ENCODE measurements at places on chromosomes 2 and 18. TPM values are rescaled to one million over a fixed set of nuclear protein-coding genes. Genes with fewer than 3 reads are reported as not detected.

DNA sequence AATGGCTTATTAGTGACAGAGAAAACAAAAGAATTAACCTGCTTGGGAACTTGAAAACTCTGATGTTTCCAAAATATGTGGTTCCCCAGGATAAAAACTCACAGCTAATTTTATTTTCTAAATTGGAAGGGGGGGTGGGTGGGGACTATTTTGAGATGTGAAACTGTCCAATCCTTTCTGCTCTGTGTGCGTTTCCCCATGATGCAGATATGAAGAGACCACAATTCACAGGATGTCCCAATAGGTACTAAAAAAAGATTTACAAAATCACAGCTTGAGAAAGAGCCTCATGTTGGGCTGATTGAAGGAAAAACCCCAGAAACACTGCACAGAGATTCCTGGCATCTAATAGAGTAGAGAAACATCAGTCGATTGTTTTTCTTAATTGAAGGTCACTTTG lies 273.2 kb downstream of the ARHGAP15 start:
- H3K27me3 ChIP-seq = no peaks in the 10 kb centered on the region
- H3K36me3 ChIP-seq = no peaks in the 10 kb centered on the region
- no peaks in the 10 kb centered on the region for H3K4me1 ChIP-seq
- no peak for DNase-seq

GRCh38 chr2:68564426-68564825 lies 79.0 kb upstream of the PROKR1 start:
- H3K4me3 ChIP-seq = no peak overlapping the region
- no peaks in the 10 kb centered on the region for H3K27me3 ChIP-seq
- H3K4me1 ChIP-seq = no peaks in the 10 kb centered on the region
- H3K27ac ChIP-seq = no peak overlapping the region
- H3K36me3 ChIP-seq = no peaks in the 10 kb centered on the region

DNA sequence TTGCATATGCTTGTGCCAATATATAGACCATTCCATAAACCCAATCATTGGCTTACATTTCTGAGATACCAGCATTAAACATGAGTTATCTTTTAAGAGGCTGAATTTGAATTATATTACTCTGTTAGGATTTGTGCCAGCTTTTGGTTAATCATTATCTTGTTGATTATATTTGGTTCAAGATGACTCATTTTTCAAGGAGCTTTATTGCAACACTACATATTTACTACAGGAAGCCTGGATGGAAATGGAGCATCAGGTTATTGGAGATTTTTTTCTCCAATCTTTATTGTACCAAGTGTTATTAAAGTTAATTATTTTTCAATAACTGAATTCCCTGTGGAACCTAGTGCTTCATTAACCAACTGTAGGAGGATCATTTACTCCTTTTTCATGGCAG lies 26.4 kb downstream of the EML4 start:
- H3K27me3 ChIP-seq = no peaks in the 10 kb centered on the region
- no peaks in the 10 kb centered on the region for H3K36me3 ChIP-seq
- no peak for DNase-seq
- no peak overlapping the region for H3K4me3 ChIP-seq

DNA sequence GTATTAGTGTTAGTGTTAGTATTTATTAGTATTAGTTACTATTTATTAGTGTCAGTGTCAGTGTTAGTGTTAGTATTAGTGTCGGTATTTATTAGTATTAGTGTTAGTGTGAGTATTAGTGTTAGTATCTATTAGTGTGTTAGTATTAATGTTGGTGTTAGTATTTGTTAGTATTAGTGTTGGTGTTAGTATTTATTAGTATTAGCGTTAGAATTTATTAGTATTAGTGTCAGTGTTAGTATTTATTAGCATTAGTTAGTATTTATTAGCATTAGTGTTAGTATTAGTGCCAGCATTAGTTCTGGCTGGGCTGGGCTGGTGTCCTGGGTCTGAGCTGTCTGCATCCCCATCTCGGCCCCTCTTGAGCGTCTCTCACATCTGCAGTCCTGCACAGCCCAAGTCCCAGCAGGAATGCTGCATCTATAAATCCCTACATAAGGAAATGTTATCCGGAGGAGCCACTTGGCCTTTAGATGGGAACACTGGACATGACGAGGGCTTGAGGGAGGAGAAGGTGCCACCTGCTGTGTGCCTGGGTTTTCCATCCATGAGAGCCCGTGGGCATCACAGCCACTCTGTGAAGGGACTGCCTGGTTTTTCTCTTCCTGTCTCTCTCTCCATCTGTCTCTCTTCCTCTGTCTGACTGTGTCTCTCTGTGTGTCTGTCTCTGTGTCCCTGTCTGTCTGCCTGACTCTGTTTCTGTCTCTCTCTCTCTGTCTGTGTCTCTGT lies 33.6 kb downstream of the TWIST2 start:
- no peak overlapping the region for H3K27ac ChIP-seq
- DNase-seq = no peak
- no peaks in the 10 kb centered on the region for H3K4me1 ChIP-seq

Gene GKN2
- not detected for total RNA-seq

Gene PID1
- total RNA-seq = 54.2 TPM

Gene C2orf80
- total RNA-seq = not detected

Gene GALNT5
- total RNA-seq = not detected
